ENCODE measurements at places on chromosomes 4 and X. TPM values are rescaled to one million over a fixed set of nuclear protein-coding genes. Genes with fewer than 3 reads are reported as not detected.

DNA sequence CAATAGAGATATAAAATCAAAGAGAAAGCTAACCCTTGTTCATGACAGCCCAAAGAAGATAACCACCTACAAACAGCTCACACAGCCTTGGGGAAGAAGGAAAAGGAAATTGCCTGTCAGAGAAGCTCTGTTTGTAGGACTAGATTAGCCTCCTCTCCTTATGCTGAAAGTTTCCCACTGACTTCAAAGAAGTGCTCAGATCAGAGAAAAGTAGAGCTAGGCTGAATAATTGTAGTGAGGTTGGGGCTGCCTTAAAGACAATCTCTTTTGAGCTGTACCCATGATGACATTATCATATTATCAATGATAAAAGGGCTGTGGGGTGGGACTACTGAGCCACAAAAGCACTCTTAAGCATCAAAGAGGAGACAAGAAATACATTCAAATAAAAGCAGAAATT is 223.0 kb upstream of the GALNT7 start:
- H3K27ac ChIP-seq, result peak overlapping the region; percentile 19
- H3K27me3 ChIP-seq, result peaks cover 3% of the 10 kb centered on the region
- H3K36me3 ChIP-seq, result no peaks in the 10 kb centered on the region
- H3K4me3 ChIP-seq, result no peak overlapping the region
- H3K4me1 ChIP-seq, result peaks cover 24% of the 10 kb centered on the region

DNA sequence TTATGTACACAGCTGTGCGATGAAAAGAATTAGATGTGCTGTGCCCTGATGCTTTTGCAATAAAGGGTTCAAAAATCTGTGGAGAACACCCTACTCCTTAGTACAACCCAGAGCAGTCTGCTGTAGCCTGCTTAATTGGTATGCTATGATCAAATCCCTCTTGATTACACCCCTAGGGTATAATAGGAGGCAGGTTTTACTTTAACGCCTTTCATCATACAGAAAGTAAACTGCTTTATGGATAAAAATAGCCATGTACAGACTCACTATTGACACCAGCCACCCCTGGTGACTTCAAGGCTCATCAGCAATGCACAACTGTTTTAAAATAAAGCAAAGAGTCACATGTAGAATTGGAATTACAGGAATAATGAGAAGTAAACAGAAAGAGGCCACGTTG is 315.3 kb downstream of the DMD start:
- H3K4me3 ChIP-seq, result no peak overlapping the region
- H3K36me3 ChIP-seq, result no peaks in the 10 kb centered on the region
- DNase-seq, result no peak
- peaks cover 2% of the 10 kb centered on the region for H3K27me3 ChIP-seq
- H3K27ac ChIP-seq, result no peak overlapping the region

GRCh38 chr4:16055471-16055870 is 28.4 kb downstream of the PROM1 start:
- H3K27me3 ChIP-seq, result peaks cover 2% of the 10 kb centered on the region
- H3K36me3 ChIP-seq, result no peaks in the 10 kb centered on the region
- H3K4me1 ChIP-seq, result peaks cover 18% of the 10 kb centered on the region
- no peak for DNase-seq
- H3K27ac ChIP-seq, result no peak overlapping the region

GRCh38 chr4:12110627-12111026 is 681.9 kb upstream of the HS3ST1 start:
- H3K4me1 ChIP-seq, result no peaks in the 10 kb centered on the region
- H3K27me3 ChIP-seq, result no peaks in the 10 kb centered on the region
- DNase-seq, result no peak
- H3K4me3 ChIP-seq, result no peak overlapping the region
- H3K27ac ChIP-seq, result no peak overlapping the region

DNA sequence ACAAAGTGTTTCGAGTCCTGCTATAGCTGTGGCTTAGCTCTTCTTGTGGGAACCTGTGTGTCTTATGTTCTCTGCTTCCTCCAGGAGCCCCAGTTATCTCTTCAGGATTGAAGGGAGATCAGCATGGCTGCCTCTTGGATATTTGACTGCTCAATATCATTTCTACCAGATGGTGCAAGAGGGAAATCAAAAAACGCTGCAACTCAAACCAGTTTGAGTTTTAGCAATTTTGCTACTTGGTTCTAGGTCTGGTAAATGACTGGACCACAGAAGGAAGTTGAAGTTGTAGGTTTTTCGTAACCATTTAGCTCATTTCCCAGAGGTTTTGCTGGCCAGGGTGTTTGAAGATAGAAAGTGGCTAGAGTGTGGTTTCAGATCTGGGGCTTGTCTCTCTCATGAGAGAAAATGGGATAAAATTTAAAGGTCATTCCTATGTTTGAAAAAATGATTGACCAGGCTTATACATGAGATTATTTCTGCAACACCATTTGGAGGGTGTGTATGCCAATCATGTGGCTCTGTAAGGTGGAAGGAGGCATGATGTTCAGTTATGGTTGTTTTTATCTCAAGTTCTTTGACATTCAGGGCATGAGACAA is 210.4 kb downstream of the SPRY1 start:
- no peak overlapping the region for H3K4me3 ChIP-seq
- H3K4me1 ChIP-seq, result peaks cover 13% of the 10 kb centered on the region
- no peak for DNase-seq
- H3K27ac ChIP-seq, result no peak overlapping the region
- H3K36me3 ChIP-seq, result peaks cover 9% of the 10 kb centered on the region

- H3K4me1 ChIP-seq, result no peaks in the 10 kb centered on the region
- no peak overlapping the region for H3K4me3 ChIP-seq
- no peaks in the 10 kb centered on the region for H3K36me3 ChIP-seq
- DNase-seq, result peak; percentile 20
- H3K27ac ChIP-seq, result no peak overlapping the region
- no peaks in the 10 kb centered on the region for H3K27me3 ChIP-seq
These were observed 268.6 kb upstream of the VCX start for GRCh38 chrX:7574325-7574724.

- no peak for DNase-seq
- no peaks in the 10 kb centered on the region for H3K27me3 ChIP-seq
- H3K36me3 ChIP-seq, result no peaks in the 10 kb centered on the region
- H3K4me3 ChIP-seq, result no peak overlapping the region
- no peaks in the 10 kb centered on the region for H3K4me1 ChIP-seq
These were observed 164.5 kb downstream of the FHIP1A start for GRCh38 chr4:151573474-151573873.

GRCh38 chr4:74318276-74318675 is 10.0 kb downstream of the EPGN start:
- H3K36me3 ChIP-seq, result no peaks in the 10 kb centered on the region
- H3K4me1 ChIP-seq, result no peaks in the 10 kb centered on the region
- no peak overlapping the region for H3K27ac ChIP-seq
- no peak for DNase-seq

DNA sequence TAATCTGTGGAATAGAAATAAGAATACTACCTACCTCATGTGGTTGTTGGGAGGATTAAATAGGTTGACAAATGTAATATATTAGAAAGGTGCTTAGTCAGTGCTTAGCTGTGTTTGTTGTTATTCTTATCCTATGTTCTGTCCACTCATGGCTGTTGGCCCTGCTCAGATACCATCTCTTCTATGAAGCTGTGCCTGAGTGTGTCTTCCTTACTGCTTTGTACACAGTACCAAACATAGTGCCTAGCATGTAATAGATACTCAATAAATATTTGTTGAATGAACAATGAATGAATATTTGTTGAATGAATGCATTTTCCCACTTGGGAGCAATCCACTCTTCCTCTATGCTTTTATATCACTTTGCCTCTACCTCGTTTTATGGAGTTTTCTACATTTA is 57.2 kb downstream of the NHS start:
- no peaks in the 10 kb centered on the region for H3K27me3 ChIP-seq
- no peaks in the 10 kb centered on the region for H3K36me3 ChIP-seq
- no peak overlapping the region for H3K27ac ChIP-seq
- DNase-seq, result no peak

DNA sequence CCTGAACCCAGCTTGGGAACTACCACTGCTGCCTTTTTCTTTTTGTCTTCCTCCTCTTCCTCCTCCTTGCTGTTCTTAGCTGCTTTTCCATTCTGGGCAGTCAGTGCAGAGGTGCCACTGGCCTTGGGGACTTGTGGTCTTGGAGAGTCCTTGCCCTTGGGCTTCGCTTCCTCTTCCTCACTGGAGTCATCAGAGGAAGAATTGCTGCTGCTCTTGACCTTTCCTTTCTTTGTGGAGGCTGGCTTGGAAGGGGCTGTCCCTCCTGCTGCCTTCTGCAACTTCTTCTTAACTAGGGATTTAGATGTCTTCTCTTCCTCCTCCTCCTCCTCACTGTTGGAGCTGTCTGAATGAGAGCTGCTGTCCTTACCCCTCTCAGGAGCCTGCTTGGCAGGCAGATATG is 53.2 kb downstream of the FAM9B start:
- H3K4me1 ChIP-seq, result no peaks in the 10 kb centered on the region
- no peak overlapping the region for H3K27ac ChIP-seq
- no peaks in the 10 kb centered on the region for H3K36me3 ChIP-seq
- H3K27me3 ChIP-seq, result no peaks in the 10 kb centered on the region
- H3K4me3 ChIP-seq, result no peak overlapping the region

DNA sequence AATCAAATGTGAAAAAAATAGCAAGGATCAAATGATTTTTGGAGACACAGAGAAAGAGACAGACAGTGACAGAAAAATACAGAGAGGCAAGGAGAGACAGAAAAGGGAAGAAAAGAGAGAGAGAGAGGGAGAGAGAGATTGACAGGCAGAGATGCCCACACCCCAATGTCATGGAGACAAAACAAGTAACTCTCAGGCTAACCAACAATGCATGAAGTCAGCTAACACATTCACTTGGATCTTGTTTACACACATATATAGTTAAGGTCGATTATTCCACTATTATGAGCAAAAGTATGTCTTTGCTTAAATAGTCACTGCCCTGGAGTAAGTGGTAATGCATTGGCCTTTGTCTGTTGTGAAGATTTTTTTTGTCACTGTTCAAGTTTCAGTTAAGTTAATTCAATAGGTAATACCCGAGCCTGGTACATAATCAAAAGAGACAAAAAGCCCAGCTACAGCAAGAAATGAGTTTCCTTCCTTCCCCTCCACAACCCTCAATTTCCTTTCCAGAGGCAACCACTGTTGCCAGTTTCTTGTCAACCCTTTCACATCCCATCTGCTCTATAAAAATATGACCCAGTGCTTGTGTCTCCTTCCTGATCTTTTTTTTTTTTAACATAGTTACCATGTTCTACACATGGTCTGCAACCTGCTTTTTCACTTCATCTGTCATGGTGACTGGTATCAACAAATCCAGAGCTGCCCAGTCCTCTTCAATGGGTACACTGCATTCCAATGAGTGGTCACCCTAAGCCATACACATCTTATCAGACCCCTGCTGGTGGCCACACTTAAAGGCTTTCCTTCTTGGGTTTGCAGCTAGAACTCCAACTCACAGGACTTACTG is 52.1 kb downstream of the PROM1 start:
- no peak overlapping the region for H3K4me3 ChIP-seq
- no peak for DNase-seq
- no peaks in the 10 kb centered on the region for H3K27me3 ChIP-seq
- H3K27ac ChIP-seq, result no peak overlapping the region
- no peaks in the 10 kb centered on the region for H3K36me3 ChIP-seq

- no peak for DNase-seq
- peaks cover 10% of the 10 kb centered on the region for H3K4me1 ChIP-seq
- H3K27ac ChIP-seq, result no peak overlapping the region
- no peak overlapping the region for H3K4me3 ChIP-seq
- H3K36me3 ChIP-seq, result no peaks in the 10 kb centered on the region
These were observed 3.8 kb upstream of the ADH1B start for GRCh38 chr4:99324979-99325378.

GRCh38 chr4:148962539-148963290 is 520.5 kb upstream of the NR3C2 start:
- no peaks in the 10 kb centered on the region for H3K36me3 ChIP-seq
- no peak overlapping the region for H3K27ac ChIP-seq
- no peak for DNase-seq
- no peak overlapping the region for H3K4me3 ChIP-seq

DNA sequence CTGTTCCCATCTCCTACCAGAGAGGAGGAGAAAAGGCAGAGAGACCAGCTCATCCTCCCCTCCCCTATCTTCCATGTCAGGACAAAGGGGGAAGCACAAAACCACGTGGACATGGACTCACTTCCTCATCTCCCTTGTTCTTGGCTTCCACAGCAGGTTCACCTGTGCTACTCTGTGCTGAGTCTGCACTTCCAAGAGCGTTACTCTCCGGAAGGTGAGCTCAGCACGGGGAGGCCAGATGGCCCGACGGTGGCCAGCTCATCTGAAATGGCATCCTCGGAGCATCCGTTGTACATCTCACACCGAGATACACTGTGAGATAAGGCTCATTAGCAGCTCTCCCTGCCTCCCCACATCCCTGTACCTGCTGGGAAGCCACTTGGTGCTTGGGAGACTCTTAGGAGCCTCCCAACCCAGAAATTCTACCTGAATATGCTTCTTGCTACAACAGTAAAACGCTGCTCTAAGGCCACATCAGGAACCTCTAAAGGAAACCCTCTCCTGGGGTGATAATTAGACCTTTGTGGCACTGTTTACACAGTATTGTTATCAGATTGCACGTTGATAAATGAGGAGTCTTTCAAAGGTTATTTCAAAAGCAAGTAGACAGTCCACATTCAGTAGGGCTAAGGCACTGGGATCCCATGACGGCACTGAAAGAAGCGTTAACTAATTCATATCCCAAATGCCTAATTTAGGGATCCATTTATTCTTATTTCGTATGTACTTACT is 19.4 kb downstream of the LGI2 start:
- DNase-seq, result no peak
- H3K4me3 ChIP-seq, result no peak overlapping the region
- no peaks in the 10 kb centered on the region for H3K36me3 ChIP-seq
- H3K27ac ChIP-seq, result no peak overlapping the region

GRCh38 chr4:3771164-3771809 is 5.1 kb downstream of the ADRA2C start:
- no peak overlapping the region for H3K27ac ChIP-seq
- H3K27me3 ChIP-seq, result peaks cover 10% of the 10 kb centered on the region
- DNase-seq, result no peak

- no peaks in the 10 kb centered on the region for H3K4me1 ChIP-seq
- H3K27me3 ChIP-seq, result no peaks in the 10 kb centered on the region
- H3K4me3 ChIP-seq, result no peak overlapping the region
- no peaks in the 10 kb centered on the region for H3K36me3 ChIP-seq
These were observed 197.0 kb downstream of the ADGRL3 start for GRCh38 chr4:61397174-61397573.

DNA sequence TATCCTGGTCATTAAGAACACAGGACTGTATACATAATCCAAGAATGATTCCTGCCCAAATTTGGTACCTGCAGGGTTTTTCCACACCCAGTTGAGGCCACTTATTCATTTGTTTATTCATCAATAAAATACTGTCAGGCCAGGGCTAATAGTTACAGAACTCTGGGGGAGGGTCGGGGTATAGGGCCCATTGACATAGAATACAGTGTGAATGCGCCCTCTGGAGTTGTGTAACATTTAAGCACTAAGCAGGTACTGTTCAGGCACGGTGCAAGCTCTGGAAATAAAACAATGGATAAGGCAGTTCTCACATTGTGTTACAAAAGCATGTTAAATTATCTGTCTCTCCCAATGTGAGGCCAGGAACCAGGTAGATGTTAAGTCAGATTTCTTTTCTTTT is 30.8 kb upstream of the LRBA start:
- peaks cover 9% of the 10 kb centered on the region for H3K4me1 ChIP-seq
- H3K36me3 ChIP-seq, result no peaks in the 10 kb centered on the region
- H3K27ac ChIP-seq, result no peak overlapping the region
- H3K27me3 ChIP-seq, result no peaks in the 10 kb centered on the region
- peak; percentile 22 for DNase-seq

Gene ETNPPL
- total RNA-seq, result not detected

Gene TLR3
- not detected for total RNA-seq

Gene CT45A1
- not detected for total RNA-seq

Gene GAGE12E
- not detected for total RNA-seq

Gene PNMA6F
- not detected for total RNA-seq

Gene STK26
- 29.7 TPM for total RNA-seq

Gene JAKMIP1
- not detected for total RNA-seq

Gene GC
- total RNA-seq, result 0.23 TPM

Gene GAB3
- 0.90 TPM for total RNA-seq

Gene ERVMER34-1
- 0.44 TPM for total RNA-seq

Gene MAGEA2B
- total RNA-seq, result 0.97 TPM

Gene ASB9
- total RNA-seq, result 2.8 TPM

Measured in endothelial cell (in vitro differentiated cells).